ENCODE measurements at places on chromosomes 5 and 9.
A peak's percentile ranks its signal among the peaks of the same experiment; 100 is the strongest.

DNA sequence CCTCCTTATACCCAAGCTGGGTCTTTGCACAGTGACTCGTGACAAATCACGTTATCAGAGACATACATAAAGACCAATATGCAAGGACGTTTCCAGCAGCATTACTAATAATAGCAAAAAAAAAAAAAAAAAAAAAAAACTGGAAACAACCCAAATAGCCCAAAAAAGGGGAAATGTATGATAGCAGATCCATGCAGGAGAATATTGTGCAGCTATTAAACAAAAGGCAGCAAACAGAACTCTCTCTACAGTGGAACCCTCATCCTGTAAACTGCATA lies 37.7 kb downstream of the C5orf15 start:
- no peak for DNase-seq

GRCh38 chr5:159905496-159905895 lies 10.8 kb upstream of the ADRA1B start:
- DNase-seq, result no peak

DNA sequence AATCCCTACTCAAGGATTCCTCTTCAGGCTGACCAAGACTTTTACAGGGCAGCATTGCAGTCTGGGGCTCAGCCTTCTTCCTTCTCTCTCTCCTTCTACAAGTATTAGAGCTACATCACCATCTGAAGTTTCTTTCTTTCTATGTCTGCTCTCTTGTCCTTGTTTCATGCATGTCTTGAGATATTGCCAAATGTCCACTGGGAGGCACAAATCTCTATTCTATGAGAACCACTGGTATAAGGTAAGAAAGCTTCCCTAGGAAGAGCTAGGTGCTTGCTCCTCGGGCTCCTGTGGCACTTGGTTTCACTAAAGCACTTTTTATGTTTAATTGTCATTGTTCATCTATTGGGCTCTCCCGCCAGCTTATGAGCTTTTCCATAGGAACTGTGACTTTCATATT lies 289.2 kb upstream of the PCSK5 start:
- DNase-seq, result no peak

- no peak for DNase-seq
Observed at GRCh38 chr9:98879094-98879962, 64.4 kb upstream of the COL15A1 start.

DNA sequence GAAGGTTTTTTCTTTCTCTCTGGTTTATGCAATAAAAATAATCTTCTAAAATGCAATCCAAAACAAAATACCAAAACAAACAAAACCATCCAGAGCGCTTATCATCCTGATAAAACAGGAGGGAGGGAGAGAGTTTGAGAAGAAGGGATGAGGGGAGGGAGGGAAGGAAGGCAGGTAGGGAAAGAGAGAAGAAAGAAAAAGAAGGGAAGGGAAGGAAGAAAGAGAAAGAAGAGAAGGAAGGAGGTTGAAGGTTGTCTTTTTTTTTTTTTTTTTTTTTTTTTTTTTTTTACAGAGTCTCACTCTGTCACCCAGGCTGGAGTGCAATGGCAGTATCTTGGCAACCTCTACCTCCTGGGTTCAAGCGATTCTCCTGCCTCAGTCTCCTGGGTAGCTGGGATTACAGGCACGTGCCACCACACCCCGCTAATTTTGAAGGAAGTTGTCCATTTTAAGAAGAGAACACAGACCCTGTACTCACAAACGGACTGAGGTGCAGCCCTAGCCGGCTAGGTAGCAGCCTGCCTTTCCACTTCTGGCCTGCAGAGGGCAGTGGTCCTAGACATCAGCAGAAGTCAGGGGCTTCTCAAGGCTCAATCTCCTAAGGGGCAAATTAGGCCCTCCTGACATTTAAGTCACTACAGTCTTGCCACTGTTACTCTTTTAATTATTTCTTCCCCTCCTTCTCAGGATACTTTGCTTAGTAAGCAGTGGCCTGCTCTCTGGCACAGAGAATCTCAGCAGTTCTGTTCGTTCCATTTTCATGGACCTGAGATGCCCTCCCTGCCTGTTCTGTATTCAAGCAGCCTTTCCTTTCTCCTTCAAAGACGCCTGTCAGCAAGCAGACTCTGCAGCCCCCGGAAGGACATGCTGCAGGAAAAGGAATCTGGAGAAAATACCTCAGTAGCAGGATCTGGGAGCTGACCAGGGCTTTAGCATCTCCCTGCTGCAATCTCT lies 76.4 kb downstream of the EPB41L4B start:
- peak; percentile 18 for DNase-seq

GRCh38 chr9:130845901-130846481 lies 10.9 kb downstream of the ABL1 start:
- DNase-seq, result no peak

- DNase-seq, result no peak
Observed at GRCh38 chr9:19380826-19381075, 715 bp upstream of the RPS6 start.

- DNase-seq, result peak; percentile 91
Observed at GRCh38 chr5:140664359-140665119, at the start of gene WDR55. Gene WDR55, plus strand, starts transcription at chr5:140664904. Its CDS starts 9 bp downstream, at chr5:140664913.

- no peak for DNase-seq
Observed at GRCh38 chr5:74146796-74147195, 493.7 kb downstream of the ENC1 start.

GRCh38 chr5:68273717-68274409 lies 58.3 kb downstream of the PIK3R1 start:
- DNase-seq, result no peak

DNA sequence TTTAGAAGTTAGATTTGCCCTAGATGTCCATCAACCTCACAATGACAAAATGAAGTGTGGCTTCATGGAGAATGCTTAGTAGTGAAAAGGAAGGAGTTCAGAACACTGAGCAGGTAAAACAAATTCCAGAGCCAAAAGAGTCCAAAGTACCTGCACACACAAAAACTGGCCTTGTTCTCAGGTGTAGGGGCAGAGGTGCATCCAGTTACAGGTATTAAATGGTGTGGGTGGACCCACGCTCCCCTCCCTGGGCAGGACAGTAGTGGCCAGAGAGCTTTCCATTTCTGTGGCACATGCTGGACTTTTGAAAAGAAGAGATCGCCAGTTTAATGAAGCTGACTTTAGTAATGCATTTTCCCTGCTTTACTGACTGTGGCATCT lies 47.2 kb downstream of the SECISBP2 start:
- DNase-seq, result no peak

DNA sequence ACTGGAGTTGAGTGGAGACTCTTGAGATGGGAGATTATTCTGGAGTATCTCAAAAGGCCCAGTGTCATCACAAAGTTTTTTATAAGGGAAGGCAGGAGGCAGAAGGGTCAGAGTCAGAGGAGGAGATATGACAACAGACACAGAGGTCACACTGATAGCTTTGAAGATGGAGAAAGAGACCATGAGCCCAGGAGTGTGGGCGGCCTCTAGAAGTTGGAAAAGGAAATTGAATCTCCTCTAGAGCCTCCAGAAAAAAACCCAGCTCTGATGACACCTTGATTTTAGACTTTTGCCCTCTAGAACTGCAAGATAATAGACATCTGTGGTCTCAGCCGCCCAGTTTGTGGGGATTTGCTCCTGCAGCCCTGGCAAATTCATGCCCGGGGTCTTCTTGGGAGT lies 64.8 kb upstream of the SPTLC1 start:
- DNase-seq, result no peak

- DNase-seq, result no peak
Observed at GRCh38 chr9:136856541-136857141, 4.5 kb downstream of the MAMDC4 start.

GRCh38 chr9:134420281-134420845 lies 94.1 kb downstream of the RXRA start:
- DNase-seq, result no peak

DNA sequence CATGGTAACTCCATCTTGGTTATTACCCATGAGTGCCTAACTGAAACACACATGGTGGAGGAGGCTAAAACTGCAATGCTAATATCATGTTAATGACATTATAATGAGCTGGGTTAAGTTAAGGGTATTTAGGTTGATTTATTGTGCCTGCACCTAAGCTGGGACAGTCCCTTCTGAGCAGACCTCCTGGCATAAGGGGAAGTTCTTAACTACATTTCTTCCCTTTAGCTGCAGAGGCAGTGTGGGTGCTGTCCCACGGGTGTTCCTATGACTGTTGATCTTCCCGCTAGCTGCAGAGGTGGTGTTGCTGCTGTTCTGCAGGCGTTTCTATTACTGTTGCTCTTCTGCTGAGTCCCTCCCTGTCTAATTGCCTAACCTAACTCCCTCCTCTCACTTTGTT lies 183.9 kb downstream of the LURAP1L start:
- DNase-seq, result no peak

GRCh38 chr9:125131778-125132177 lies 11.6 kb downstream of the SCAI start:
- DNase-seq, result no peak
